Dorsolateral prefrontal cortex (tissue), 122 donors: ENCODE measurements at places on chromosomes 6 and 20.
A peak's percentile ranks its signal among the peaks of the same experiment; 100 is the strongest.

GRCh38 chr6:11209906-11210305, 22.6 kb downstream of the NEDD9 start:
- no peak for DNase-seq

DNA sequence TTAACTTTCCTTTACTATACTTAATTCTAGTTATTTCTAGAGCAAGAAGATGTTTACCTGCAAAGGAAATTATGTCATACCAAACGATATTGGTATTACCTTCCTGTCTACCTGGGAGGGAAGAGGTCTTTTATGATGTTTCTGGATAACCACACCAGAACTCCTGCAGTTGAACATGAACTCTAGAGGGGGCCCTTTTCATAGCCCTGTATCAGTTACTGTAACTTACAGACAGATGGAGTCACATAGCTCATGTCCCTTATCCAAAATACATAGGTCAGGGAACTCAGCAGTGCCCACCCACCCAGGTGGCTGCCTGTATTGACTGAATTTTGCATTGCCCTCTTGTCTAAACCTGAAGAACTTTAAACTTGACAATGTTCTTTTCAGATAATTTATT, 35.1 kb upstream of the MYL9 start:
- DNase-seq: no peak

- DNase-seq: peak; percentile 12
Observed at GRCh38 chr20:18739751-18740166, 73.8 kb upstream of the SCP2D1 start.

DNA sequence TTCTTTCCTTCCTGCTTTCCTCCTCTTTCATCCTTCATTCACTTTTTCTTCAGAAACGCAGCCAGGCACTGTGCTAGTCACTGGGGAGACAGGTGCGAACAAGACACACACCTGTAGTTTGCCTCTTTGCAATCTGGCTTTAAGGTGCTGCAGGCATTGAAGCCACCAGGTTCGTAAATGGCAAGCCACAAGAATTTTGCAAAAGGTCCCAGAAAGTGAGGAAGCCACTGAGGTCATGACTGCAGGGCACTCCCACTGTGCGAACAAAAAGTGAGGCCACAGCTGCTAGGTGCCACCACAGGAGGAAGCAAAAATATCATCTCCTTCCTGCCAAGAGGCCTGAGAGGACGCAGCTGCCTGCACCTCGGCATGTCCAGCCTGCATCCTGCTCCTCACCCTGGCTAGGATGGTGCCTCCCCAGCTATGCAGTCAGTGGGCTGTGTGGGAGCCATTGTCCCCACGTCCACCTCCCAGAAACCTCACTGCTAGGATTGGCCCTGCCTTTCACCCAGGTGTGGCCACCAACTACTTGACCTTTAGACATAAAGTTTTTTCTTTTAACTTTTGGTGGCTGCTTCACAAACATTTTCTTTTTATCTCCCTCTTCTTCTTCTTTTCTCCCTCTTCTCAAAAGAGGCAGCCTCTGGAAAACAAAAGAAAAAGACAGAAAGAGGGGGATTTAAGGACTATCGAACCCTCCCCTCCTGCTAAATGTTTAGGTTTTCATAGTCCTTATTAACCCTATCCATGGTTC, 230.8 kb downstream of the BCAS1 start:
- no peak for DNase-seq

- no peak for DNase-seq
Observed at GRCh38 chr20:2349801-2350200, 30.9 kb upstream of the TGM6 start.

DNA sequence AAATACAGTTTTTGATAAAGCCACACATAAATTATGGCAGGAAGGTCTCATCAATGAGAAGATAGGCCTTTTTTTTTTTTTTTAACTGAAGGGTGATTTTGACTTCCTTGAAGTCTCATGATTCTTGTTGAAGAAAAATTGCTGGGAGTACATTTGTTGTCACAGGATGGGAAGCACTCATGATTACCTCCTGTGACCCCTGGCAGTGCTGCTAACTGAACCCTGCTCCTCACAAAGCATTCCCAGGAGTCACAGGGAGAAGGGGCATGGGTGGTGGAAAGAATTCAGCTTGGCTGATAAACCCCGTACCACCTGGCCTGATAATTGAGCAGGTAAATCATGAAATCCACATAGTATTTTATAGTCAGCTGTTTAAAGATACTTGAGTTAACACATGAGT, 86.9 kb downstream of the CD109 start:
- DNase-seq: no peak

GRCh38 chr6:56638760-56639159, 3.9 kb downstream of the DST start:
- DNase-seq: no peak

DNA sequence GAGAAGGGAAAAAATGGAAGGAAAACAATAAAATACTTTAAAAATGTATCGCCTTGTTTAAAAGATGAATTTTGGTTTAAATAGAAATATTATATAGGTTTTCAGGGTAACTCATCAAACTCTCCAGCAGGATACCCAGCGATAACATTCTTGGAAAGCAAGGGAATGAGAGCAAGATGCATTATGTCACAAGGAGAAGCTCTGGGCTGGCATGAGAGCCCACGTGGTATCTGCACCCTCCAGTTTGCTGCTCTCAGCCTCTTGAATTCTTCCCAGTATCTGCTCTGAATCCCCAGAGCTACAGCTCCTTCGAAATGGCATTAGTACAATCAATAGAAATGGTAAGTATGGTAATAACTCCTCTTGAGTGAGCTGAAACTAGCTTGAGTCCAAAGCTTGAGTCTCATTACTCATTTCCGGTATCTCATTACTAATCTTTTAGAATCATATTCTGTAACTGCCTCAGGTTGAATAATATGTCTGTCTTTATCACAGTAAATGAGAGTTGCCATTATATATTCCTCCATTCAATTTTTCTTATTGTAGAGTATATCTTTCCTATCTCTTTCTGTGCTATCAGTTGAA, 4.9 kb upstream of the TMEM242 start:
- DNase-seq: no peak
